Thyroid gland (tissue), 4 donors: ENCODE measurements at places on chromosomes 16 and 17.

DNA sequence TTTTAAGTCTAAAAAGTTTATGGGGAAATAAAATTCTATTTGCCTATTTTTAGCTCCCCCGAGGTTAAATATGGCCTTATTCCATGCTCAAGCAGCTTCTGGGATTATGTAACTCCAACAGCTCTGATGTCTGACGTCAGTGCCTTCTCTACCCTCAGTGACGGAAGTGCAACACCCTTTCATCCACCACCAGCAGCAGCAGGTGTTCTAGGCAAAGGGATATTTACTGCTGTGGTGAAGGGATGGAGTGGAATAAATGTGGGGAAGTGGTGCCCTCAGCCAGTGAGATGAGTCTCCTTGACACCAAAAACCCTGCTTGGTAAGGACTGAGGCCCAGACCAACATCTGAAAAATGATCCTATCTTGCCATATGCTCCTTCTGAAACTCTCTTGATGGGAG, 247.4 kb downstream of the SHISA9 start:
- no peak for DNase-seq

DNA sequence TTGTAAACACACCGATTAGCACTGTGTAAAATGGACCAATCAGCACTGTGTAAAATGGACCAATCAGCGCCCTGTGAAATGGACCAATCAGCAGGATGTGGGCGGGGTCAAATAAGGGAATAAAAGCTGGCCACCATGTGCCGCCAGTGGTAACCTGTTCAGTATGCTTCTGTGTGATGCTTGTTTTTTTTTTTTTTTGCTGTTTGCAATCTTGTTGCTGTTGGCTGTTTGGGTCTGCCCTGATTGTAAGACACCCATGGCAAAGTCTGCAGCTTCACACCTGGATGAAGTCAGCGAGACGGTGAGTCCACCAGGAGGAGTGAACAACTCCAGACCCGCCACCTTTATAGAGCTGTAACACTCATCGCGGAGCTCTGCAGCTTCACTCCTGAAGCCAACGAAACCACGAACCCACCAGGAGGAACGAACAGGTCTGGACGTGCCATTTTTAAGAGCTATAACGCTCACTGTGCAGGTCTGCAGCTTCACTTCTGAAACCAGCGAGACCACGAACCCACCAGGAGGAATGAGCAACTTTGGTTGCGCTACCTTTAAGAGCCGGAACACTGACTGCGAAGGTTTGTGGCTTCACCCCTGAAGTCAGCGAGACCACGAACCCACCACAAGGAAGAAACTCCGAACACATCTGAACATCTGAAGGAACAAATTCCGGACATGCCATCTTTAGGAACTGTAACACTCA, 85.0 kb upstream of the MED9 start:
- no peak for DNase-seq

DNA sequence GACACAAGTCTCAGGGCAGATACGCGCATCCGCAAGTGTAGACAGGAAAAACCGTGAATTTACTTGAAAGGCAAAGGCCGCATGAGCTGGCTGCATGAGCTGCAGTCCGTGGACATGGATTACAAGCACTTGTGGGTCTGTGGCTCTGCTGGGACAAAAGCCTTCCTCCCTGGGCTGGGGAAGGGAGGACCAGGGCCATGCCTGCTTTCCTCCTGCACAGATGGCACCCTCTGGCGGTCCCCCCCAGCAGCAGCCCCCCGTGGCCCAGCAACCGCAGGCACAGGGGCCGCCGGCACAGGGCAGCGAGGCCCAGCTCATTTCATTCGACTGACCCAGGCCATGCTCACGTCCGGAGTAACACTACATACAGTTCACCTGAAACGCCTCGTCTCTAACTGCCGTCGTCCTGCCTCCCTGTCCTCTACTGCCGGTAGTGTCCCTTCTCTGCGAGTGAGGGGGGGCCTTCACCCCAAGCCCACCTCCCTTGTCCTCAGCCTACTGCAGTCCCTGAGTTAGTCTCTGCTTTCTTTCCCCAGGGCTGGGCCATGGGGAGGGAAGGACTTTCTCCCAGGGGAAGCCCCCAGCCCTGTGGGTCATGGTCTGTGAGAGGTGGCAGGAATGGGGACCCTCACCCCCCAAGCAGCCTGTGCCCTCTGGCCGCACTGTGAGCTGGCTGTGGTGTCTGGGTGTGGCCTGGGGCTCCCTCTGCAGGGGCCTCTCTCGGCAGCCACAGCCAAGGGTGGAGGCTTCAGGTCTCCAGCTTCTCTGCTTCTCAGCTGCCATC, 1.7 kb upstream of the MRPL12 start:
- no peak for DNase-seq

DNA sequence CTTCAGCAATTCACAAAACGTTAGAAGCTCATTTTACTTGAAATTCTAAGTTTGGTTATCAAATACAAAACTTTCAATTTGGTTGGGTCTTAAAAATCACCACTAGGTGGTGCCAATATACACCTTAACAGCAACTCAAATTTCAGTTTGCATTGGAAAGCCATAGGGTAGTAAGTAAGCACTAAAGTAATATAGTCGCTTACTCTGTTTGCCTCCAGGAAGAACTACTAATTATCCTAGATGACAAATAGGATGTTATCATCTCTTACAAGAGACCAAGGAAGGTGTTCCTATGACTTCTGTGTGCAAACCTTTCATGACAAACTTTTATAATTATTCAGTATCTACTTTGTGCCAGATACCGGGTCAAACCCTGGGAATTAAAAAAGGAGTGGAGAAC, 93.3 kb downstream of the MYO1D start:
- DNase-seq: no peak

GRCh38 chr16:88323546-88324330, 59.0 kb upstream of the ZNF469 start:
- no peak for DNase-seq
